ENCODE measurements at places on chromosomes 7 and 10.

DNA sequence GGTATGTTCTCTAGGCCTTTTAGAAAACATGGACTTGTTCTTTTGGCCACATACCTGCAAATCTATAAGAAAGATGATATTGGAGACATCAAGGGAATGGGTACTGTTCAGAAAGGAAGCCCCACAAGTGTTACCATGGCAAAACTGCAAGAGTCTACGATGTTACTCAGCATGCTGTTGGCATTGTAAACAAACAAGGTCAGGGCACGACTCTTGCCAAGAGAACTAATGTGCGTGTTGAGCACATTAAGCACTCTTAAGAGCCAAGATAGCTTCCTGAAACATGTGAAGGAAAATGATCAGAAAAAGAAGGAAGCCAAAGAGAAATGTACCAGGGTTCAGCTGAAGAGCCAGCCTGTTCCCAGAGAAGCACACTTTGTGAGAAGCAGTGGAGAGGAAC is 37.1 kb downstream of the SDK1 start:
- no peak for DNase-seq

DNA sequence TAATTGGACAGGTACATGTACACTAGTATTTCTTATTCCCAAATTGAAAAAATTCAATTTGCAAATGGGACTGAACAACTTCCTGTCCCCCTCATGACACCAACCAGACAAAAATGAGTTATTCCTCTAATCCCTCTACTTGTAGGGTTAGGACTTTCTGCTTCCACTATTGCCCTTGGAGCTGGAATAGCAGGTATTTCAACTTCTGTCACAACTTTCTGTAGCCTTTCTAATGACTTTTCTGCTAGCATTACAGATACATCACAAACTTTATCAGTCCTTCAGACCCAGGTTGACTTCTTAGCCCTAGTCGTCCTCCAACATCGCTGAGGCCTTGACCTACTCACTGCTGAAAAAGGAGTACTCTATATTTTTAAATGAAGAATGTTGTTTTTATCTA is 6.4 kb downstream of the CYP3A7 start:
- no peak for DNase-seq

DNA sequence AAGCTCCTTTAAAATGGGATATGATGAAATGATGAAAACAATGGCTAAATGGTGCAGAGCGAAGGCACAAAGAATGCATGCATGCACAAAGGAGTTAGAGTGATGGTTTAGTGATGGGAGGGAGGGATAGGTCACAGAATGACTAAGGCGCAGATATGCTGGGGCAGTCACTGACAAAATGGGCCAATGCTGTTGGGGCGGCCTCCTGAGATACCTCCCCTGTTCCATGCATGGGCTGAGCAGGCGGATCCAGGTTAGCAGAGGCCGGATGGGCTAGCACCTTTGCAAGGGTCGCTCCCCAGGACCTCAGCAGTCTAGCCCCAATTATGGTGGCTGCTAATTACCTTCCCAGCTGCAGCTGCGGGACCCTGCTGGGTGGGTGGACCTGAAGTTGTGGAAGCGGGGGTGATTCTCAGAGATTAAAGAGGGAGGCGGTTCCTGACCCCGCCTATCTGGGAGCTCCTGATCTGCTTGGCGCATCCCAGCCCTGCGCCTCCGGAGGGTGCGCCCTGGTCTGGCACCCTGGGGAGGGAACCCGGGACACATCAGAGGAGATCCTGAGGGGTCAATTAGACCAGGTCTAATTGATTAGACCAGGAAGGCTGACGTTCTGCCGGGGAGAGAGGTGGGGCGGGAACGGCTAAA is 175.0 kb downstream of the CYP26A1 start:
- no peak for DNase-seq

GRCh38 chr7:17142831-17143541 is 155.5 kb upstream of the AHR start:
- DNase-seq = no peak

DNA sequence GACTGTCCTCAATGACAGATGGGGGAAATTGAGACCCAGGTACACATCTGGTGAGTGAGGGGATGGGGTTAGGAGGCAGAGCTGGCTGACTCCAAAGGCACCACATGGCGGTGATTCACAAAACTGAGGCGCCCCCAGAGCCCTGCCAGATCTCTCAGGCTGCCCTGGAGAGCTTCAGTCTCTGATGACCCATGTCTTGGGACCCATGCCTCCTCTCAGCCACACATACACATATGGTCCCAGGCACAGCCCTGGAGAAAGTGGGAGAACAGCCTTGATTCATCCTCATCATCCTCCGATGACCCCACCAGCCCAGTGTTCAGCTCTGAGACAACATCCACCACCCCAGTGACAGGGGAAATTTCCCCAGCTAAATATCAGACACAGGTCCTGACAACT is 426.0 kb downstream of the RPS24 start:
- DNase-seq = no peak

DNA sequence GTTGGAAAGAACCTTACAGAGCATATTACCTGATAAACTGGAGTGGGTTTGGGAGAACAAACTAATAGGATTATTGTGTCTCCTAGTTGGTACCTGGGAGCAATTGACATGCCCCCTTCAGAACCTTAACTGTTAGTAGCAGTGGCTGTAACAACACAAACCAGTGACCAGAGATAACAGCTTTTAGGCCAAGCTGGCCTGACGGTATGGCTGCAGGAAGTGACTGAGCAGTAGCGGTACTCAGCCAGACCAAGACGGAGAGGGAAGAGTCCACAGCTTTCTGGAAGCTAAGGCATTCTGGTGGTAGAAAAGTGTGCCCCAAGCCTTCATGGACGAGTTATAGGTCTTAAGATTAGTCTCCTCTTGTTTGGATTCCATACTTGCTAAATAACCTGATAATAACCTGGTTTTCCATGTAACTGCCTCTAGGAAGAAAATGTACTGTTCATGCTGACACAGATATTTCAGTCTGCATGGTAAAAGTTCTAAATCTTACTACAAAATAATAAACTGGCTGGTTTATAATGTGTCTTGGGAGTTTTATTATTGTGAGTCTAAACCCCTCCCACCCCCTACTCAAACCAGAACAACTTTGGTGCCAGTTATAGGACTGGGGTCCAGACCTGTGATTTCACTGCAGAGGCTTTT is 11.3 kb downstream of the NOLC1 start:
- DNase-seq = no peak

GRCh38 chr10:49633327-49634068 is 19.7 kb downstream of the CHAT start:
- DNase-seq = no peak

GRCh38 chr10:94292434-94293090 is 70.2 kb downstream of the NOC3L start:
- DNase-seq = no peak

GRCh38 chr10:73586583-73586984 is 4.6 kb downstream of the USP54 start:
- DNase-seq = no peak

DNA sequence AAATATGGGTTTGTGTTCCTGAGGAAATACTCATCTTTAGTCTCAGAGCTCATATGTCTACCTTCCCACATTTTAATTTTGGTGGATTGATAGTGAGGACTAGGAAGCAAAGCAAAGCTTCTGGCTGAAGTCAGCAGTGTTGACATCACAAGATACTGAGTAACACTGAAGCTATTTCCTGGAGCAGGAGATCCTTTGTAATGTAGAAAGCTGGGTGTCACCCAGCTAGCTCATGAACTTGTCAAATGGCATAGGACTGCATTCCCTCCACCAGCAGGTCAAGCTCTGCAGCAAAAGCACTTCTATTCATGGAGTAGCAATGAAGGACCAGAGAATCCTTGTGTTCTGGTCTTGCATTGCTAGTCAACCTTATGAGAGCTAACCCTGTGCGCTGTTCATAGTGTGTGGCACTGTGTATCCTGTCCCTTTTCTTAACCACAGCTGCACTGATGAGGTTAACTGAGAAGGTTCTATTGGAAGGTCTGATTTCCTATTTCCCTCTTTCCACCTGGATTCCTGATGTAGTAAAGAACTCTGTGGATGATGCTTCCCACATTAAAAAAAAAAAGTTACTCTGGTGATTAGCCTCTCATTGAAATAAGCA is 94.8 kb upstream of the ZNF804B start:
- DNase-seq = no peak

DNA sequence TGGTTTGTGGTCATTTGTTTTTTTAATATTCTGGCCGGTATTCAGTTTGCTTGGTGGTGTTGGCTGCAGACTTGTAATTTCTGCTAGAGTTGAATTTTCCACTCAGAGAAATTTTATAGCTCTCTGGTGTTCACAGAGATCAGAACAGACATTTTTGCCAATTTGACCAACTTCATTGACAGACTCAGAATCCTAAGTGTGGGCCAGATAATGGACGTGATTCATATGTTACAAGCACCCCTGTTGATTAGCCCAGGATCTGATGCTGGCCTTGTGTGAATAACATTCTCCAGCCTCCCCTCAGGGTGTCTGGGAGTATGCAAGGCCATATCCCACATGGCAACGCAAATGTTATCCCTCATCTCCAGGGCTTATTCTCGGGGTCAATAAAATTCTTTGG is 283.8 kb downstream of the C7orf25 start:
- no peak for DNase-seq

DNA sequence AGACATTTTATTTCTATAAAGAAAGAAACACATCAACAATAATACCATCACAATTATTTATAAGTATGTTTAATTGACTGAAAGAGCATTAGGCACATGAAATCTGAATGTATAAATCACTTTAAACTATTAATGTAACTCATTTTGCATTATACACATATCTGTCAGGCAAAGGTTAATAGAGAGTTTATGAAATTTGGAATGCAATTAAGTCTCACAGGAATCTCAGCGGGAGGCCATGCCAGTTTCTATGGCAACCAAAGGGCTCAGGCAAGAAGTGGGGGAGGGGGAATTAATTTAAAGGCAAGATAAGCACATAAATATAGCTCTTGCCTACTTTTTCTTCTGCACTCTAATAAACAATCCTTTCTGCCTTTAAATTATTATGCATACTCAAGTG is 152.6 kb downstream of the SLC16A9 start:
- no peak for DNase-seq

DNA sequence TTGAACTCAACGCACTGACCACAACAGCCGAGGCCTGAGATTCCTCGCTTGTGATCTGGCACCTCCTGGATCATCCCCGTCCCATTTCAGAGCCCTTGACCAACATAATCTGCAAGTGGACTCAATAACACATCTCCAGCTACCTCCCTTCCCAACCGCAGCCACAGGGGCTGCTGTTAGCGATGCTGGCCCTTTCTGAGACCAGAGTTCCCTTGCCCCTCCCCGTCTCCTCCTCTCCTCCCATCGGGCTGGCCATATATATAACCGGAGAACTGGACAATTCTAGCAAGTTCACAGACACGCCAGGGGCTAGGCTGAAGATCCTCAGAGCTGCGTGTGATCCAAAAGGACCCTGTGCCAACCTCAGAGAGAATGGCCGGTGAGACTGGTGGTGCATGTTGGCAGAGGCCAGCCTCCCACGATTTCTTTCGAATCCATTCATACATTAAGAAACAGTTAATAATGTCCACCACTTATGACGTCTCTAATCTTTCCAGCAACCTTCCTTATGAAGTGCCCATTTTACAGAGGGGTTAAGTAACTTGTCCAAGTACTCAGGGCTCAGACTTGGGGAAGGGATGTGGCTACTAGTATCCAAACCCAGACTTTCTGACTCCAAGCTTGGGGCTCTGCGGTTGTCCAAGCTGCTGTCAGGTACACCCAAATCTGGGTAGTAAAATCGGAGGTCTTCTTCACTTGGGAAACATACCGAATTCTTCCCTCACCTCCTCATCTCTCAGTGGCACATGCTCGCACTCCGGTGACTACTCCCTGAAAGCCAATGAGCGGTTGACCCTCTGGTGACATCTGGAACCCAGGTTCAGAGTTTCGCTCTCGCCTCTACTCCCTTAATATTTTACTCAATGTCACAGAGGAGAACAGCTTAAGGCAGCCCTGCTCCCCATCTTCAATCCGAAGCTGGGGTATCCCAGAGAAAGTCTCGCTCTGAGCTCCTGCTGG is 11.2 kb upstream of the FEZF1 start:
- DNase-seq = no peak

GRCh38 chr10:125531465-125531864 is 151.5 kb downstream of the TEX36 start:
- DNase-seq = no peak

DNA sequence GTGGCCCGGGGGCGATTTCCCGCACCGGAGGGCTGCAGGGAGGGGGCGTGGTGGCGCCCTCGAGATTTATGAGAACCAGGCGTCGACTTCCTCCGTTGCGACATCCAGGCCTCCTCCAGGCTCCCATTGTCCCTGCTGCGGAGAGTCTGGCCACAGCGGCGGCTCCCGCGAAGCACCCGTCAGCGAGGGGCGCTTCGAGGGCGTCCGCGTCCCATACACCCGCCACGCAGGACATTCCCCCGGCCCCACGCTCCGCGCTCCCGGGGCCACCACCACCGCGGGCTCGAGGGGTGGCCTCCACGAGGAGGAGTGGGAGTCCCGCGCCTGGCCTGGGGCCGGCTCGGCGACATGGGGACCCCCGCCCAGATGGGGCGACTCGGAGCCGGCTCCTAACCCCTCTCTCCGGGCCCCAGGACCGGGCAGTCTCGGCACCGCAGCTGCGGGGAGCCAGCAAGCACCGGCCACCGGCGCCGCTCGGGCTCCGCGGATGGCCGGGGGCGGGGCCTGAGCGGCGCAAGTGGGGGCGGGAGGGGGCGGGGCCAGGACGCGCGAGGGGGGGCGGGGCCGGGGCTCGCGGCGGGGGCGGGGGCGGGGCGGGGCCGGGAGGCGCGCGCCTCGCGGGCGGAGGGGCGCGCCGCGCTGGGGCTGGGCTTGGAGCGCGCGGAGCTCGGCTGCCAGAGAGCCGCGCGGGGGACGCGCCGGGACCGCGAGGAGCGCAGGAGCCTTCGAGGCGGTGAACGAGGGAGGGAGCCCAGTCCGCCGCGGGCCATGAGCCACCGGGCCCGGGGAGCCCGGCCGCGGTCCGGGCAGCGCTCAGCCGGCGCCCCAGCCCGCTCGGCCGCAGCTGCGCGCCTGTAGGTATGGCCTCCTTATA is at the start of gene SH2B2:
Gene SH2B2, plus strand, starts transcription at position 632 of the 874 bp plus-strand sequence. CDS start 13,683 bp downstream, outside the sequence.
- DNase-seq = no peak

DNA sequence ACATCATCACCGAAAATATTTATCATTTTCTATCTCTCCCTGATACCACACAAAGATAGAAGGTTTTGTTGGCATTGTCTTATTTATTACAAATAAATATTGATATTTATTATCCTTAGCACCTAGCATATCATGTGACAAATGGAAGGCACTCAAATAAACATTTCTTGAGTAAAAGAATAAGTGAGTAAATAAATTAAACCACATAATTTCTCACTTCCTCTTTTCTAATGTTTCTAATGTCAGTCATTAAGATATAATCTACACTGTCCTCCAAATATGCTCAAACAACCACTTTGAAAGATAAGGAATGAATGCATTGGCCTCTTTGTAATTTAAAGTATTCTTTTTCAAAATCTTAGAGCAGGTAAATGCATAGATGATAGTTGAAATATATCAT is 1027.8 kb upstream of the LRRTM3 start:
- no peak for DNase-seq

GRCh38 chr10:1661416-1661815 is 75.9 kb downstream of the ADARB2 start:
- no peak for DNase-seq

All from activated CD4-positive, alpha-beta T cell treated with anti-CD3 and anti-CD28 coated beads for 24 hours (primary cell).